ENCODE measurements at places on chromosomes 7 and 10.

DNA sequence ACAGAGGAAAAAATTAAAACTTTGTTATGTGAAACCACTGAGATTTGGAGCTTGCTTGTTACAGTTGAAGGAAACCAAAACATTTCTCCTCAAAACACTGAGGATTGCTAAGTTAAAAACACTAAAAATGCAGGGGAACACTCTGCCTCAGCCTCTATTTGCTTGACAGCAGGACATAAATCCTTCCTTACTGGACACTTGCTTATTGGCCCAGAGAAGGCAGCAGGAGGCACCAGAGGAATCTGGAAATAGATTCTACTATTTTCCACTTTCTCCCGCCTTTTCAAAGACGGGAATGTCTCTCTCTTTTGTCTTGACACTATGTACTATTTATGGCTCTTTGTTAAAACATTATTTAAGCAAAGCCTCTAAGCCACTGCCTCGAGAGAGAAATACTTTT, 67.9 kb downstream of the MTURN start:
- DNase-seq: no peak

- no peak for DNase-seq
Observed at GRCh38 chr7:151244196-151244840, 4.2 kb downstream of the SMARCD3 start.

- no peak for DNase-seq
Observed at GRCh38 chr10:484925-485661, 204.4 kb downstream of the DIP2C start.

DNA sequence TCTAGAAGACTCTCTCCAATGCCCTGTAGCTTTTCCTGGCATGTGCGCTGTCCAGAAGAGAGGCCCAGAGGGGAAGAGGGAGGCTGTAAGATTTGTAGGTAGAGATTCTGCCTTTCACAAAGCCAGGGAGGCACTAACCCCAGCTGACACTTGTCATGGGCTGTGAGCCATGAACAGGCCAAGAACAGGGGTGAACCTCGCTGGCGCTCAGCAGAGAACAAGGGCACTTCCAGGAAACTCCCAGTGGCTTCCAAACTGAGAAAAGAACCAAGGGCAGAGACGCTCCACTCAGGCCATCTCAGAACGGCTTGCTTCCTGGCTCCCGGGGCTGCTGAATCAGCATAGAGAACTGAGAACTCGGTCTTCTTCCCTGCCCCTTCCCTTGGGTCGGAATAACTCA, 257.8 kb upstream of the ZNF32 start:
- DNase-seq: no peak

- no peak for DNase-seq
Observed at GRCh38 chr7:71925663-71926062, 486.5 kb downstream of the CALN1 start.

DNA sequence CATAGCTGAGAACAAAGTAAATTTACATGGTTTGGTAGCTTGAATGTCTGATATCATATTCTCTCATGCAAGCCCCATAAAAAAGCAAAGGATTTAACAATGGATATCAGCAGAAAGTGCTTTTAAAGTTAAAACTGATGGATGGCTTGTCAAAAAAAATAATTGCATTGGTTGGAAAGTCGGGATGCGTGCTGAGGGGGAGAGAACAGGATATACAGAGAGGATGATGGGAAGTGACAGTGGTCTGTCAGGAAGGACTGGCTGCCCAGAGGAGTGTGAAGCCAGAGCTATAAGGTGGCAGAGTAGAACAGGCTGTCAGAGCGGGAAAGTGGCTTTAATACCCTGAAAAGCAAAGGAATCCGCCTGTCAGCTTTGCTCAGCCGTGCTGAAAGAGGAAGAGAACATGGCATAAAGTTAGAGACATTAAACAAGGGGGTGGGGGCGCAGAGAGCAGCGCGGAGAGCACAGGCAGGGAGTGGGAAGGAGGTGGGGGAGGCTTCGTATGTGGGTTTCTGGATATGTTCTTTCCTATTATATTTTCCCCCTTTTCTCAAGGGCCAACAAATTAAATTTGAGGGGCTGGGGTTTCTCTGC, 493.0 kb downstream of the LRMDA start:
- DNase-seq: no peak

GRCh38 chr7:101129603-101130117, 2.8 kb downstream of the SERPINE1 start:
- no peak for DNase-seq

DNA sequence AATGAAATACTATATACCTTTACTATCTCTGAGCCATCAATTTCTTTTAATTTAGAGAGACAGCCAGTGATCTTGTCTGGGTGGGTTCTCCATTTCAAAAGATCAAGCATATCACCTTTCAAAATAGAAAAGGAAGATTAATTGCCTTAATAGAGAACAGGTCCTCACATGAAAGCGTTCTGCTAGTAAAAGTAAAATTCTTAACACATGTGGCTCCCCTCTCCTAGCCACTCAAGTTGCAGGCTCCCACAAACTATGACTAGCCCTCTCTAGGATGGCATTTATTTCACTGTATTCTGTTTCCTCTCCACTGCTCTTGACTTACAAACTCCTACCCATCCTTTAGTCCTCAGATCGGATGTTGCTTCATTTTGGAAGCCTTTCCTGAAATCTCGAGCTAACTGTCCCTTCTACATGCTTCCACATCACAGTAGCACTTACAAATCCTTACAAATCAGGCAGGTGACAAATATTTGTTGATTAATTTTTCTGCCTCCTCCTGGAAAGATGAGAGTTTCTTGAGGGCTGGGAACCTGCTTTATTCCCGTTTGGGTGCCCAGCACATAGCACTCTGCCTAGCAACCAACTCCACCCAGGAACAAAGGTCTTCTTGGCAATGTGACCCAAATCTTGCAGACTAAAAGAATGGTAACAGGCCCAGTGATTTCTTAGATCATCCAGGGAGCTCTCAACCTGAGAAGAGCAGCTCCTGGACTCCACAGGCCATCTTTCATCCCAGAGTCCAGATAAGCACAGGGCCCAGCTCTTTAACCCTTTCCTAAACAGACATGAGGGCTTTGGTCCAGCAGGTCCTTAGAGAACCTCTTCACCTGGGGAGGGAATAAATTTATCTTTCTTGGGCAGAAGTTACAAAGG, 310.4 kb upstream of the IMMP2L start:
- no peak for DNase-seq

- no peak for DNase-seq
Observed at GRCh38 chr10:58003945-58004344, 263.7 kb downstream of the IPMK start.

- DNase-seq: no peak
Observed at GRCh38 chr10:26527018-26527417, 88.9 kb downstream of the APBB1IP start.

- no peak for DNase-seq
Observed at GRCh38 chr7:8160779-8161345, 101.1 kb downstream of the ICA1 start.

GRCh38 chr7:37493810-37494209, 45.1 kb upstream of the ELMO1 start:
- DNase-seq: no peak

- no peak for DNase-seq
Observed at GRCh38 chr10:69948261-69948660, 104.4 kb upstream of the MACROH2A2 start.

DNA sequence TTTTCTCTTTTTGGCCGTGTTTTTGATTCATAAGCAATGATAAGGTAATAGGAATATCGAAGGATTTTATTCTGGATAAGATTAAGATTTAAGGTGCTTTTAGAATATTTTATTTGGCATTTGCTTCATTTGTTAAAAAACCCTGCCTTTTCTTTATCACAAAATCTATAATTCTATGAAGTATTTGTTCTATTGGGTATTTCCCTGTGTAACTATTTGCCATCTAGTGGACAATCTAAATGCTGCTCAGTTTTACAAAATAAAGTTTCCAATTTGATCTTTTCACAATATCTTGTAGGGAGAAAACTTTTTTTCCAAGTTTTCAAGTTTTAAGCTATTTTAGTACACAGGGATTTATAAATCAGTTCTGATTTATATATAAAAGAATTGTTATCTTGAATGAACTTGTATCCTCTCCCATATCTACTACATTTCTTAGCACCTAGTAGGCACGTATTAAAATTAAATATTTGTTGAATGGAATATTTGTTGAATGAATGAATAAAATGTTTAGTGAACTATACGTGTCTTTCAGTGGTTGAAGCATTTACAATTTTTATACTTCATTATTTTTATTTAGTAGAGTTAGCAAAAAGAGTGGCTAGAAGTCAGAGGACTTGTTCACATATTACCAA, 26.5 kb downstream of the ANKRD7 start:
- DNase-seq: no peak

DNA sequence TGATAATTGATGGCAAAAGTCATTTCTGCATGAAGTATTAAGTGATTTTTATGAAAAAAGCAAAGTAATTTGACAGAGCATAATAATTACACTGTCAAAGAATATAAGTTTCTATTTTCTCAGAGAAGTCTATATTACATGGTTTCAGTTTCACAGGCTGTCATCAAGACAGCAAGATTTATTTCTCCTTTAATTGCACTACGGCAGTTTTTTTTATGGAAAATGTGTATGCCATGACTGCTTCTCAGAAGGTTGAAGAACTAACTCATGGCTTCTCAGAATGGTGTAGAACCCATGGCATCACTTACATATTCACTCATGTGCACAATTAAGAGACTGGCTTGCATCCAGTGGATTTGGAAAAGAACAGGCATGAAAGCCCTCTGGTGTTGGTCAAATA, 870.3 kb upstream of the SORCS1 start:
- no peak for DNase-seq

DNA sequence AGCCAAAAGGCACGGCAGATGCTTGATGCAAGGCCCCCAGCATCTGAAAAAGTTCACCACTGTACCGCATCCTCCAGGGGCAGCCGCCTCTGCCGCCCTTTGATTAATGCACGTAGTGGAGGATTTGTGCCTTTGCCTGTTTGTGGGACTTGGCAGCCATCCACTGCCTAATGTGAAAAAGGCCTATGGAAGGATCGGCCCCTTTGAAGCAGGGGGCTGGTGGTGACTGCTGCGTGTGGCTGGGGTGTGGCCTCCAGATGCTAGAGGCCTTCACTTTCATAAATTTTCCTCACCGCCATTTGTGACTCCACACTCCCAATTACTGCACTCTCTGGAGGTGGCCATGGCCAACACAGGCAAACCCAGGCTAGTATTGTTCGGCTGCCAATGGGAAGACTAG, 226.0 kb downstream of the BMPER start:
- no peak for DNase-seq

GRCh38 chr7:51108134-51108533, 208.5 kb downstream of the COBL start:
- DNase-seq: no peak

DNA sequence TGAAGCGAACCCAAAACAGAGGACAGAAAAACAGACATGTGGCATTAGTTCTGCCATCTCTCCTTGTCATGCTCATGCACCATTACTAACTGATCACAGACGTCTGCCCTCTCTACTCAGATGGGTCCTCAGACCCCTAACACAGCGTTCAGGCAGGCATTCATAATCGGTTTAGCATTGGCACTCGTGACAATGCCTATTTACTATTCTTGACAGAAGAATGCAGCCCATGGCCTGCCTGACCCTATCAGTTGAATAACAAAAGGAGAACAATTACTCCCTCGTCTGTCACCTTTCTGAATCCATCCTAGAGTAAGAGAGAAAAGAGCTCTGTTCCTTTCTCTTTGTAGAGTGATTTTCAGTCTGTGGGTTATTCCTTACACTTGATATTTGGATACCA, 194.6 kb upstream of the PHYHIPL start:
- no peak for DNase-seq

GRCh38 chr7:150356265-150356897, 12.2 kb upstream of the REPIN1 start:
- DNase-seq: no peak

- no peak for DNase-seq
Observed at GRCh38 chr7:69775231-69775771, 177.0 kb downstream of the AUTS2 start.

DNA sequence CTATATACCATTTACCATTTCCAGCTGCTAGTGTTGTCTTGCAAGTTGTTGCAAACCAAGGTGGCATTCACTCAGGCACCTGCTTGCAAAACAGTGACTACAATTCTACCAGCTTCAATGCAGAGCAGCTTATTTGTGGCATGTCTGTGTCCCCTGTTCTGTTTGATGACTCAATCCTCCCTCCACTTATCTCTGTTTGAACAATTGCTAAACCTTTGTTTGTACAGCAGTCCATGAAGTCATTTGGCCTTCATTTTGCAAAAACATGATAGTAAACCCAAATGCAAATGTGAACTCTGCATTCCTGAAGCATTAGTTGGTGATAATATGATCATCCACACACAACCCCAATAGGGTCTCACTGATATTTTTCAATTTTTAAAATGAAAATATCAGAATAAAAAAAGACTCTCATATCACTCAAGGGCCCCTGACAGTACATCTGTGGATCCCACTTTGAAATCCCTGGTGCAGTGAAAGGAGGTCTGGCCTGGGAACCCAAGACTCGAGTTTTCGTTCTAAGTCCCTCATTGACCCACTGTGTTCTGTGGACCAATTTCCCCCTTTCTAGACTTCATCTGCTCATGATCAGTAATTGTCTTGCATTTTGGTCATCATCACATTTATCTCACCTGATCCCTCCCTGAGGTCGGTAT, 425.4 kb downstream of the RPS24 start:
- no peak for DNase-seq

DNA sequence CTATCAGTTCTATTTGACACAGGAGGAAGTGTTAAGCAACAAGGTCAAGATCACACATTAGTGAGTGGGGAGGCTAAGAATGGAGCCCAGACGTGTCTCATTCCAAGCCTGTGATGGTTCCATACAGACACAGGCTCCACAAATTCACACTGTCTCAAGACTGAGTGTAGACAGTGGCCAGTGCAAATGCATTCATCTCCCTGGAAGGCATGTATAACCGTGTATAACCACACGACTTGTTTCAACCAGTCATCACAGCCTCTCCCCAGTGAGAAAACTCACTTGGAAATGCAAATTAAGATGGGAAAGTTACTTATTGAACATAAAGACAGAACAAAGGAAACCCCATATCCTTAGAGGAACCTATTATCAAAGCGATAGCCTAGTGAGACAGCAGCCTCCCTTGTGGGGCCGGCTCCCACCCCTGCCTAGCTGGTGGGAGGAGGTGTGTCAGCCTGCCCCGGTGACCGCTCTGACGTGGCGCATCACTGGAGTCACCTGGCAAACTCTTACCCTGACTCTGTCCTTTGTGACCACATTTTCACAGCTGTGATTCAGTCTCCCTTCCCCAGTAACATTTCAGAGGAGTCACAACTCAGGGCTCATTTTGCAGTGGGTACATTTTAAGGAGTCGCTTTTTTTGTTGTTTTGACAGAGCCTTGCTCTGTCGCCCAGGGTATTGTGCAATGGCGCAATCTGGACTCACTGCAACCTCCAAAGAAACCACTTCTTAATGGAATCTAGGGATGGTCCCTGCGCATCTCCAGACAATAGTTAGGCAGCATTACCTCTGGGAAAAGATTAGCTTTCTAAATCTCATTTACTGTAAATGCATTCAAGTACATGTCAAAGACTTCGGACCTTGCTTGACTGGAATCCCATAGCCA, 126.6 kb upstream of the PARD3 start:
- DNase-seq: no peak

GRCh38 chr7:142923391-142923790, 10.2 kb downstream of the TRPV5 start:
- no peak for DNase-seq
